ENCODE measurements at places on chromosomes 3 and 15.

GRCh38 chr3:150005243-150006112 is 34.8 kb upstream of the PFN2 start:
- no peak for DNase-seq

GRCh38 chr15:64507293-64507802 is 47.0 kb downstream of the ZNF609 start:
- no peak for DNase-seq

DNA sequence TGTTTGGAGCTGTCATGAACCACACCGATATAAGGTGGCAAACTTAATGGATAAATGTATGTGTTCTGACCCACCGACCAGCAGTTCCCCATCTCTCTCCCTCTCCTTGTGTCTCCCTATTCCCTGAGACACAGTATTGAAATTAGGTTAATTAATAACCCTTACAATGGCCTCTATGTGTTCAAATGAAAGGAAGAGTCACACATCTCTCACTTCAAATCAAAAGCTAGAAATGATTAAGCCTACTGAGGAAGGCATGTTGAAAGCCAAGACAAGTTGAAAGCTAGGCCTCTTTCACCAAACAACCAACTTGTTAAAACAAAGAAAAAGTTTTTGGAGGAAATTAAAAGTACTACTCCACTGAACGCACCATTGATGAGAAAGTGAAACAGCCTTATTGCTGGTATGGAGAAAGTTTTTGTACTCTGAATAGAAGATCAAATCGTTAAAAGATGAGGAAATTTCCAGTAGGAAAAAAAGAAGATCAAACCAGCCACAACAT is 15.0 kb downstream of the ATR start:
- no peak for DNase-seq

- no peak for DNase-seq
Measured at GRCh38 chr15:51051776-51052175, 42.9 kb downstream of the TNFAIP8L3 start.

DNA sequence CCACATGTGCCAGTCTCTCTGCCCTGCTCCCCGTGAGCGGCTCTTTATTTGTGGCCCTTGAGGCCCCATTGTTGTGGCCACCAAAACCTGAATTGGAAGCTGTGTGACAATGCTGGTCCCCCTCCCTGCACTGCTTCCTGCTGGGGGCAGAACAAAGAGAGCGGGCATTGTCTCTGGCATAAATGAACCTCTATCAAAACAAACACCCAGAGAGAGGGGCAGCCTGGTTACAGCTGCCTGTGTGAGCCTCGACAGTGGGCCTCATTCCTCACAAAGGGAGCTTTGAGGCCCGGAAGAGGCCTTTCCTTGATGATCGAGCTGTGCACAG is 152.9 kb downstream of the IGF1R start:
- DNase-seq: no peak

GRCh38 chr3:71101014-71101413 is 482.5 kb downstream of the FOXP1 start:
- DNase-seq: no peak

- no peak for DNase-seq
Measured at GRCh38 chr3:52839268-52839575, 4.4 kb upstream of the MUSTN1 start.

GRCh38 chr3:81676706-81677456 is 84.6 kb downstream of the GBE1 start:
- DNase-seq: no peak

DNA sequence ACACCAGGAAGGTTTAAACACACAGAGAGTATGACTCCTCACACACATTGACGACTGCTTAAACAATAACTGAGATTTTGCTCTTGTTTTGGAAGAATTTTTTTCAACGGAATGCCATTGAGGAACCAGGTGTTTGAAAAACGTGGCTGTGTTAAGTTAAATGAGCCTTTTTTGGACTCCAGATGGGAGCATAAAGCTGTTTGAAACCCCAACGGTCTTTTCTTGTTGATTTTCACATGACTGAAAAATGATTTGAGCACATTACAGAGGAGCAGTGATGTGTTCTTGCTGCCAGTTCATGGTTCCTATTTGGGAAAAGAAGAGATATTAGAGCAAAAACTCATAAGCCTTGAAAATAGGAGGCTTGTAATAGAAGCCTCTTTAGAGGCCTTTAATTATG is 97.8 kb upstream of the SELENOK start:
- no peak for DNase-seq

DNA sequence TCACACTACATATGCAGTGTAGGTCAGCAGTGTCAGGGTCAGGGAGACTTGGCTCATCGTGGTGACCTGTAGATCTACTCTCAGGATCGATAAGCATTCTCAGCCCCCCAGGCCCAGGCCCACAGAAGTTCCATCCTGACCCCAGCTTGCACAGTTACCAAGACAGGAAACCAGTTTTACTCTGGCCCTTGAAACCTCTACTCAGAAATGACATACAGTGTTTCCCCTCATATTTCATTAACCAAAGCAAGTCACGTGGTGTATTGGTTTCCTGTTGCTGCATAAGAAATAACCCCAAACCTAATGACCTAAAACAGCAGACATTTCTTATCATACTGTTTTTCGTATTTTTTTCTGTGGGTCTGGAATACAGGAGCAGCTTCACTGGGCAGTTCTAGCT is 242.2 kb downstream of the SLCO3A1 start:
- DNase-seq: no peak

GRCh38 chr3:147872568-147872967 is 463.4 kb downstream of the ZIC1 start:
- DNase-seq: no peak

DNA sequence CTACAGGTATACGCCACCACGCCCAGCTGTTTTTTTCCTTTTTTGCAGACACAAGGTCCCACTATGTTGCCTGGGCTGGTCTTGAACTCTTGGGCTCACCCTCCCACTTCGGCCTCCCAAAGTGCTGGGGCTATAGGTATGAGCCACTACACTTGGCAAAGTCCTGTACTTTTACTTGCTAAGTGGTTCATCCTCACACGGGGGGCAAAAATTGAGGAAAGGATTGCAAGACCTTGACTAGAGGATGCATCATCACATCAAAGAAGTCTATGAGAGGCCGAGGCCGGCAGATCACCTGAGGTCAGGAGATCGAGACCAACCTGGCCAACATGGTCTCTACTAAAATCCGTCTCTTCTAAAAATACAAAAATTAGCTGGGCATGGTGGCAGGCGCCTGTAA is 116.5 kb upstream of the FAM174B start:
- no peak for DNase-seq

DNA sequence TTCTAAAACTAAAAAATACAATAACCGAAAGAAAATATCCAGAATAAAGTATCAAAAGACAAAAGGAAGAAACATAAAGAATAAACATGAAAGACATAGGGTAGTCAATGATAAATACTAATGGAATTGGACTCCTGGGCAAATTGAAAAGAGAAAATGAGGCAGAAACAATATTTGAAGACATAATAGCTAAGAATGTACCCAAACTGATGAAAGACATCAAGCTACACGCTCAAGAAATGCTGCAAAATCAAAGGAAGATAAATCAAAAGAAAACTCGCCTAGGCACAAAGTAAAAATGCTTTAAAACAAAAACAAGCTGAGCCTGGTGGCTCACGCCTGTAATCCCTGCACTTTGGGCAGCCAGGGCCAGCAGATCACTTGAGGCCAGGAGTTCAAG is 34.9 kb downstream of the CEP70 start:
- DNase-seq: no peak

GRCh38 chr15:58532126-58532525 is 100.3 kb downstream of the LIPC start:
- no peak for DNase-seq

- DNase-seq: no peak
Measured at GRCh38 chr3:167909504-167909896, 174.0 kb downstream of the SERPINI1 start.

DNA sequence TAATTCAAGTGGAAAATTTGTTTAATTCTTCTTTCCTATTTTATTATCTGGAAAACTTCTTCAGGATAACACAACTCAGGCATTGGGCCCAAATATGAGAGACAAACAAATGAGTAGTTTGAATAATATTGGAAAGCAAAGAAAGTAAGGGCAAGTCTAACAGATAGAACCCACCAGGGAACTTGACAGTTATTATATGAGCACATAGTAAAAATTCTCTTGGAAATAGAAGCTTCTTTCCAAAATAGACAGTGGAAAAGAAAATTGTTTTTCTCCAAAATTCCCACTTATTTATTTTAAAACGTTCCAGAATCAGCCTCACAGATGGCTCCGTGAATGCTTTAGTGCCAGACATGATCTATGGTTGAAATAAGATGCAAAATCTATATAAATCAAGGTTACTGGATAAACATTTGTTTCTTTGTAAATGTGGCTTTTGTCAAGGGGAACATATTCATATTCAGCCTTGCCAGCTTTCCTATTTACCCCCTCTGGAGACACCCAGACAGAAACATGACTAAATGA is 23.9 kb downstream of the LDHAL6B start:
- DNase-seq: no peak

GRCh38 chr3:11379238-11379823 is 107.1 kb downstream of the ATG7 start:
- DNase-seq: no peak

DNA sequence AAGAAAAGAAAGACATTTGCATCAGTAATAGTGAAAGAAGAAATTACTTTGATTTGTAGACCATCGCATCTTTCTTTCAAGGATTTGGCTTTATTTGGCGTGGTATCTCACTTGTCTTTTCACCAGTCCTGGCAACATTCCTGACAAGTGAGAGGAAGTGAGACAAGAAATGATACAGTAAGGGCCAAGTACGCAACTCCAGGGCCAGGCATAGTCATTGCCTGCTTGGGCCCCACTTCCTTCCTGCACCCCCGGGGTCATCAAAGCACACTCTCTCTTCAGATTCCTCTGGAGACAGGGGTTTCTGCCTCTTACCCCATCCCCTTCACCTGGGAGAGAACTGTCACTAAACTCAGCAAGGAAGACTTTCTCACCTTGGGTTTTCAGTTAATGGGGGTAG is 55.1 kb downstream of the CD47 start:
- no peak for DNase-seq

DNA sequence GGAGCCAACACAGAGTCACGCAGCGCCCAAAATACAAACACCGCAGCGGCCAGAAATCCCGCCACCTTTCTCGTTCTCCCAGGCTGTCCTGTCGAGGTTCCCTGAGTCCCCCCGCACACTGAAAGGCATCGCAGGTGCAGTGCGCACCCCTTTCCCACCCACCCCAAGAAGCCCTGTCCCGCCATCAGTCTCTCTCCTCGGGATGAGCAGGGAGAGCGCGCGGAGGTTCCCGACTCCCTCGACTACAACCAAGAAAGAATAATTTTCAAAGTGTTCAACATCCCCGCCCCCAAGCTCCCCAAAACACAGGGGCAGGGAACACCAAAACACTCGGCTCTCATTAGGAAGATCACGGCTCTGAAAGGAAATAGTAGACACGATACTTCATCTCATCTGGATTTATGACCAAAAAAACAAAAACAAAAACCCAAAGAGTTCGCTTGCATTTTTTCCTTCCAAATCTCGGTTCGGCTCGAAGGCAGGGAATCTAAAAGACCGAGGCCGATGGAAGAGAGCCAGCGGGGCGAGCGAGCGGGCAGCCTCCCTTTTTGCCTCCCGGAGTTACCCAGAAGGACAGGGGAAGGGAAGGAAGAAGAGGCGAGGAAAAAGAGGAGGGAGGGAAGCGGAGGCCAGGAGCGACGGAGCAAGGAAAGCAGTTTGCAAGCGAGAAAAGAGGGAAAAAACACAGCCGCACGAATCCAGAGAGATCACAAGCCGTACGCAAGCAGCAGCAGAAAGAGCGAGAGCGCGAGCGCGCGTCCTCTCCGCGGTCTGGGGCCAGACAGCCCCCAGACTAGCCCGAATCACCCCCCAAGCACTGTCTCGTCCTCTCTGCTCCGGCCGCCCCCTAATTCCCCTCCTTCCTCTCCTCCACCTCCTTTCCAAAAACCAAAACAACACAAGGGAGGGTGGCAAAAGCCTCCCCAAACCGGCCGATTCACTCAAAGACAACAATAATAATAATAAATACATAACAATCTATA is 808 bp downstream of the BCL6 start:
- no peak for DNase-seq

GRCh38 chr3:98731720-98732285 is 31.3 kb upstream of the ST3GAL6 start:
- DNase-seq: no peak

DNA sequence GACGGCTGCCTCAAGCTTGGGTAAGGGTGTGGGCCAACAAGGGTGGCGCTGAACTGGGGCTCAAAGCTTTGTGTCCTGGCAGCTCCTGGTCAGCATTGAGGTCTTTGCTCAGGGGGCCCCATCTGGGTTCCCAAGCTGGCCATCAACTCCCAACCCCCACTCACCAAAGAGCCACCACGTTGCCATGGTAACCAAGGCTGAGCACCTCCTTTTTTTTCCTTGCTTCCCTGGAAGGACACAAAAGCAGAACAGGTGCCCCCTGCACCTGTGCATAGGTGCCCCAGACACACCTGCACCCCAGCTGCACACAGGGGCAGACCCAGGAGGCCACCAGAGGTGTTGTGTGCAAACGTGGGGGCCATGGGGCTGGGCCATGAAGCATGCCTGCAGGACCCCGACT is 16.5 kb downstream of the UROC1 start:
- peak; percentile 34 for DNase-seq

DNA sequence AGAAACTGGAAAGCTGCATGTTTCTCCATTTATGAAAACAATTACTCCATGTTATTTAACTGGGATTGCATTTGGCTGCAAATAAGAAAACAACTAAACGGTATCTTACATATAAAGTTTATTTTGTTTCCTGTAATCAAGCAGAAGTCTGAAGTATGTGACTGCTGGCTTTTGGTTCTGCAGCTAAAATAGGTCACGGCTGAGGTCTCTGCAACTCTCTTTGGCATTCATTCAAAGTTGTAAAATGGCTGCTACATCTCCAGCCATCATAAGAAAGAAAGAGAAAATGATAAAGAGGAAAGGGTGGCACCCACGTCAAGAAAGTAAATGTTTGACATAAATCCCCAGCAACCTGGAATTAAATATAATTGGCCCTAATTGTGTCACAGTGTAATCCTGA is 406.1 kb downstream of the TBC1D5 start:
- no peak for DNase-seq

GRCh38 chr15:83694536-83694935 is 40.6 kb downstream of the ADAMTSL3 start:
- DNase-seq: no peak

DNA sequence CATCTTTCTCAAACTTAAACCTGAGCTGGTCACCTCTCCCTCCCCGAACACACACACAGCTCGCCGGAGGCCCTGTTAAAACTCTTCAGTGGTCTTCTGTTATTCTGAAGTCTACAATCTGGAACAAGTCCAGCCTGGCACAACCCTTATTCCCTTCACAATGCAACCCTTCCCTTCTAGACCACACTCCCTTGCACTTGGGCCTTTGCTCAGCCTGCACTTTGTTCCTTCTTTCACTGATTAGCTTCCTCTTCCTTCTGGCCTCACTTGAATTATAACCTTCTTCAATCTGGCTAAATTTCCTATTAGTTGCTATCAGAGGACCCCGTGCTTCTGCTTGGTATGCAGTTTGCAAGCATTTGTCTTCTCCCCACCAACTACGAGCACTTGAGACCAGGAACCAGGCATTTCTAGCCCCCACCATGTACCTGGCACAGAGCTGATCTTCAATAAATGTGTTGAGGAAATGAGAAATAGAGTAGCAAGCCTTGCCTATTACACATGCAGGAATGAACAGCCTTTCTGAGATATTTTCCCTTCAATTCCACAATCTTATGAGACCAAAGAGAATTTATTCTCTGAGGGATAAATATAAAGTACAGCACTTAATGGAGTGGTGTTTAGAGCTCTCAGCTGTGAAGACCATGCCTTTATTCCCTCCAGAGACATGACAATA is 663.1 kb upstream of the ADAMTS9 start:
- no peak for DNase-seq

GRCh38 chr3:76015496-76015895 is 230.1 kb upstream of the ZNF717 start:
- no peak for DNase-seq

GRCh38 chr3:182626484-182627467 is 166.5 kb upstream of the ATP11B start:
- DNase-seq: no peak

Data from suprapubic skin (tissue), 4 donors.